Stimulated activated CD8-positive, alpha-beta memory T cell treated with anti-CD3 and anti-CD28 coated beads, Interleukin-4, amount 100 ng/mL, for 4 hours (primary cell): ENCODE measurements at places on chromosomes 12 and 14.

GRCh38 chr14:60188115-60188514, 22.9 kb upstream of the DHRS7 start:
- no peak for DNase-seq

DNA sequence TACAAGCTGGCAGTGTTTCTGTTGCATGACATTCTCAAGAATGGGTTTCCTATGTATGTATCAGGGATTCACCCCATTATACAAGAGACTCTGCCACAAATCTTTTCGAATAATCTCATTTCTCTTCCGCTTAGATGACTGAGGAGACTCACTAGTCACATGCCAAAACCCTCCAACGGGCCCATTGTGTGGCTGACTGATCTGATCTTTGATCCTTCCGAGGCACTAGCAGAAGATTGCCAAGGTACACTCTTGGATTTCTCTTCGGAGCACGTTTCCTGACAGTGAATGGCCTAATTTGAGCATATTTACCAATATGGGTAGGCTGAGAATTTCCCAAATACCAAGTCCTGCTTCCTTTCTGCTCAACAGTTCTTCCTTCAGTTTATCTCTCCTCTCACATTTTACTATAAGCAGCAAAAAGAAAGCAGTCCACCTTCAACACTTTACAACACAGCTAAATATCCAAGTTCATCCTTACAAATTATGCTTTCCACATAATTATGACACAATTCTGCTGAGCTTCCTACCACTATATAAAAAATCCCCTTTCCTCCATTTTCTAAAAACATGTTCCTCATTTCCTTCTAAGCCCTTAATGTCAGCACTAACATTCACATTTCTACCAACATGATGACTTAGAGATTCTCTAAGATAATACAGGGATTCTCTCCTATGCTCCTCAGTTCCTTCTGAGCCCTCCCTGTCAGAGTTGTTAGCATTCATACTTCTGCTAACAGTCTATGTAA, 11.0 kb downstream of the PRPH start:
- no peak for DNase-seq

DNA sequence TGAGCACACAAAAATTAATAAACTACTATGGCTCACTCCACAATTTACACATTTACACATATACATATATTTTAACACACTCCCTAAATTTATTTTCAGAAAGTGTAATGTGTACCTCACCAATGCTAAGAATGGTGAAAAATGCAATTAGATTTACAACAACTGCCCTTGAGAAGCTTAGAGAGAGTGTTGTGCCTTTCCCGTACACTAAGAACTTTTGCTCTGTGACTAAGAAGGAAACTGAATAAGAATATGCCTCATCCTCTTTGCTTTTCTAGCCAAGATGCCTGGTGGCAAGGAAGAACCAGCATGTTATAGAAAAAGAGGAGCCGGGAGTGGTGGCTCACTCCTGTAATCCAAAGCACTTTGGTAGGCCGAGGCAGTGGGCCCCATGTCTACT, 62.3 kb downstream of the SINHCAF start:
- no peak for DNase-seq

GRCh38 chr14:24315807-24316596, 4.7 kb downstream of the LTB4R start:
- DNase-seq, result no peak

GRCh38 chr14:87067591-87067990, 925.4 kb downstream of the GALC start:
- no peak for DNase-seq

DNA sequence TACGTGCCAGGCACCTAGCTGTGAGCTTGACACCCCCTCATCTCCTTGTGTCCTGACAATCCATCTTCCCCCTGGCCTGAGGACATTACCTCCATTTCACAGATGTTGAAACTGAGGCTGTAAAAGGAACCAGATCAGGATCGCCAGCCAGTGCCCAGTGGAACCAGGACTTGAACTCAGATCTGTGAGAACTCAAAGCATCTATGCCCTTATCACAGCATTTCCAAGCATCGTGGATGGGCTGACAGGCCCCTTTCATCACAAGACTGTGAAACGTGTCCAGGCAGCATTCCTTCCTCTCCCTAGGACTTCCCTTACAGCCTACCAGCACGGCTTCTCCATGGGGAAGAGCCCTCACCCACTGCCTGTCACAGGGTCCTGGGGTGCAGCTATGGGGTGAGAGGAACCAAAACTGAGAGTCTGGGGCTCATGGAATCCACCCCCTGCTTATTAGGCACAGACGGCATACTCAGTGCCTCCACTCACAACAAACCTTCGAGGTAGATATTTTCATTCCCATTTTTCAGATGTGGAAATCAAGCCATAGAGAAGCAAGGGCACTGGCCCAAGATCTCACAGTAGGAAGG, 26.9 kb downstream of the CMKLR1 start:
- no peak for DNase-seq

DNA sequence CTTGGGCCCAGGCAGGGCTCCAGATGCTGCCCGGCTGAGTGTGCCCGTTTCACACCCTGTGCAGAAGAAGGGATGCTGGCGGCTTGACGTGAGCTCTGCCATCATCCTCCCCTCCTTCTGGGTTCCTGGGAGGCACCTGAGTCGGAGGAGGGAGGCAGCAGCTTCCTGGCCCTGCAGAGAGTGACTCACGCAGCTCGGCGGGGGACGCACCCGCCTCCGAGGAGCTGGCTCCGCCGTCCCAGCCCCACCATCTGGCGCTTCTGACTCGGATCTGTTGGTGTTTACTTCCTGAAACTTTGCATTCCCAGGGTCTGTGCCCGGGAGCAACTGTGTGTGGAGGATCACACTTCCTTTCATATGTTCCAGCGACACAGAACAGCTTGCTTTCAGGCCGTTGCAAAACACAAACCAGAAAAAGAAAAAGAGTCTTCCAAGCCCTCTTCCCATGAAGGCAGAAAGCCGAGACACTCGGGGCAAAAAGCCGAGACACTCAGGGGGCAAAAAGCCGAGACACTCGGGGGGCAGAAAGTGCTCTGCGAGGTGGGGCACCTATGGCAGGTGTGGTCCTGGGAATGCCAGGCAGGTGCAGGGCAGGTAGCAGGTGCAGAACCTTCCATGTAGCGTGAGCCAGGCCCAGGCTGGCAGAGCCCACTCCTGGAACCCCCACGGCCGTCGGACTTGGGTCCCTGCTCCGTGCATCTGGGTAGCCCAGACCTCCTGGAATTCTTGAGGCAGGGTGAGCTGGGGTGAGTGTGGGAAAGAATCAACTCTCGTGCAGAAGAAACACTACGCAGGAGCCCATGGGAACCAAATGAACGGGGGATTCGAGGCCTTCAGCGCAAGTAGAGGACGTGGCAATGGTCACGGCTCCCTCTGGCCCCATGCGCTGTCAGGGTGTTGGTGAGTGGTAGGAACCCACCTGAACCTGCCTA, 27.6 kb upstream of the GALNT9 start:
- no peak for DNase-seq

DNA sequence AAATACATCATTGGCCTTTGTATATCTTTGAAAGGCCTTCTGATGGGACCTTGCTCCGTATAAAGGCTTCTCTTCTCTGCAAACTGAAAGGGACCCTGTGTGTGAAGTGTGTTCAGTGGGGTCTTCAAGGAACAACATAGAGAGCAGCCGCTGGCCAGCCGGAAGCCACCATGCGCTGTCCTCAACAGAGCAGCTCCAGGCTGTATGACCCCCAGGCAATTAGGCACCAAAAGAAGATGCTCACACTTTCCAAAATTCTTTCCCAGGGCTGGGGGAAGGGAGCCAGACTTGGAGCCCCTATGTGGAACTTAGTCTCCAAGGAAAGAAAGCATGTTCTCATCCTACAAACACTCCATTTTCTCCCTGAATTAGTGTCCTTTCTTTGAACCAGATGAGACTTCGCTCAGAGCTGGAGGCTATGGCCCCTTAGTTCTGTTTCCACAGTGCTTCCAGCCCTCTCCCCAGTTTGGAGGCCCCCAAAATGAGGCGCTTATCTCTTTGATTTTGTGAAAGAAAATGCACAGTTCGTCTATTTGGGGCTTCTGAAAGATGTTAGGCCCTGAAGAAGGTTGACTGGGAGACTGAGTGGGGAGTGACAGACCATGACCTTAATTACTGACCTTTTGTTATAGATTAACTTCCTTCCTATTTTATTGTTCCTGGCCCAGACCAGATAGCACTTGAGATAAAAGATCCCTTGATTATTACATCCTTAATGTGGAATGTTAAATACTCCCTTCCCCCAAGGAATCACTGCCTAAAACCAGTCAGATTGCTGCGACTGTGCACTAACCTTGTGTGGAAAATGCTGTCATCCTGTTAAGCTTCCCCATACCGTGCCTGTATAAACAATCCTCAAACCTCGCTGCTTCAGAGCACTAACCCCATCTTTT, 128.3 kb upstream of the FGD4 start:
- no peak for DNase-seq

GRCh38 chr12:93186131-93186530, 191.6 kb upstream of the NUDT4 start:
- no peak for DNase-seq

DNA sequence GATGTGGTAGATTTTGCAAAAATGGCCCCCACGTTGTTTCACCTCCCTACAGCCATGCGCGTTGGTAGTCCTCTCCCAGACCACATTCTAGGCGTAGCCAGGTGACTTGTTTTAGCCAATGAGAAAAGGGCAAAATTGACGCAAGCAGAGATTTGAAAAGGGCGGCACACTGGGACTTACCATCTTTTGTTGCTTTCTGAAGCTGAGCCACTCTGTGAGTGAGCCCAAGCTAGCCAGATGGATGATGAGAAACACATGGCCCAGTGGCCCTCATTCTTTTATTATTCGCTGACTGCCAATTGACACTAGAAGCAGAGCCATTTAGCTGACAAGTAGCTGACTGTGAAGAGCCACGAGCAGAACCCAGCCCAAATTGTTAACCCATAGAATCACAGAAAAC, 142.0 kb upstream of the GZMB start:
- no peak for DNase-seq

DNA sequence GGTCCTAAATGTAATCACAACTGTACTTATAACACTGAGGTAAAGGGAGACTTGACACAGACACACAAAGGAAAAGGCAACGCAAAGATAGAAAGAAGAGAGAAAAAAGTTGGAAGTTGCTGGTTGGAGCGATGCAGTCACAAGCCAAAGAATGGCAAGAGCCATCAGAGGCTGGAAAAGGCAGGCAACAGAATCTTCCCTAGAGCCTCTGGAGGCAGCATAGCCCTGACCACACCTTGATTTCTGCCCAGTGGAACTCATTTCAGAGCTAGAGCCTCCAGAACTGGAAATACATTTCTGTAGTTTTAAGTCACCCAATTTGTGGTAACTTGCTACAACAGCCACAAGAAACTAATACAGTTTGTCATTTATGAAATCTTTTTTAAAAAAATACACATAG, 89.2 kb downstream of the PUS7L start:
- DNase-seq, result no peak
